Panc1 (cell line): ENCODE measurements at places on chromosomes 2 and 18.
A peak's percentile ranks its signal among the peaks of the same experiment; 100 is the strongest.

DNA sequence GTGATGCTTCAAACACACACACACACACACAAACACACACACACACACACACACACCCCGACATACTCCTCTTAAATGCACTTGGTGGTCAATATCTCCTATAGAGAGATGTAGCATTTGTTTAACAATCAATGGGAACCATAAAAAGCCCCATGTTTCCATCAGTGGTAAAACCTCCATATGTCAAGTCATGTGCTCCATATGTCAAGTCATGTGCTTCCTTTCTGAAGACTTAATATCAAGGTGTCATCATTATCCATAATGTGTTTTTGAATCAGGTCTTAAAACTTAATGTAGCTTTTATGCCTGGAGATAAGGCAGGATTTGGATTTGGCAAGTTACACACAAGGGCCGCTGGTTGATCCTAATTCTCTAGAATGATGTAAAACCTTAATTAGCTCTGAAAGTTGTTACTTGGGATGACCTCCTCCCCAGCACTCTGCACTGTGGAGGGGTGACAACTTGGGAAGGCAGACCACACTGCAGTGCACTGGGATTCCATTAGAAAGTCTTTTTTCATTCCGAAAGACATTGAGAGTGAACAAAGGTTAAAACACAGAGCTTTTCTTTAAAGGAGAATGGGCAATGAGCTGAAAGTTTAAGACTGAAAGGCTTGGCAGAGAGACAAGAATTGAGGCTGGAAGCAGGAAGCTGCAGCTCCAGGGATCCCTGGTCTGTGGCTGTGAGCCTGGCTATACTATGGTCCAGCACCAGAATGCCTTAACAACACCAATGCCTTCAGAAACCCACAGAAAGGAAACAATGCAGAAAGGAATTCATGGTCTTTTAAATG lies 26.4 kb downstream of the ALK start:
- DNase-seq, result no peak

- no peak for DNase-seq
Observed at GRCh38 chr2:20115902-20116301, 64.5 kb upstream of the LAPTM4A start.

DNA sequence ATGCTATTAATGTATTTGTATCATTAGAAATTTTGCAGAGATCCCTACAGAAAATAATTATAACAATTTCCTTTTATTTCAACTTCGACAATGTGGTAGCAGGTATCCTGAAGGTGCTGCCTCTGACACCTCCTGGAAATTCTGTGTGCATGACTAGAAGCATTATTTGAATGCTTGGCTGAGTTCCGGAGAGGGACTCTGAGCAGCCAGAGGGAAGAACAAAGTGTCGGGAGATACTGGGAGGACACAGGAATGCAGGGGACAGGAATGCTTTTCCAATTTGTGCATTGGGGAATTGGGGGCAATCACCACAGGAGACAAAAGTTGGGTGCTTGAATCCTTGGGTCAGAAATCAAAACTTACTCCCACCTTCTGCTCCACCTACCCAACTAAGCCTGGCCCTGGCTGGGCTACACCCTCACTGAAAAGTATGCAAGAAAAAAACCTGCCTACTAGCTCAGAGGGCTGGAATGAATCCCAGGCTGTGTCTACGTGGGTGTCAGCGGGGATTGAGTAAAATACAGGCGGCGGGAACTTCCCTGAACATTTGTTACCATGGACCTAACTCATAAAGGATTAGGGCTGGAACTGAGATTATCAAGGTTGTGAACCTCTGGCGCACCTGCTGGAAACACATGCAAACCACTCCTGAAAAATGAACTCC lies 299.3 kb downstream of the SOX11 start:
- DNase-seq, result no peak

GRCh38 chr18:78913830-78914231 lies 65.8 kb upstream of the SALL3 start:
- no peak for DNase-seq

DNA sequence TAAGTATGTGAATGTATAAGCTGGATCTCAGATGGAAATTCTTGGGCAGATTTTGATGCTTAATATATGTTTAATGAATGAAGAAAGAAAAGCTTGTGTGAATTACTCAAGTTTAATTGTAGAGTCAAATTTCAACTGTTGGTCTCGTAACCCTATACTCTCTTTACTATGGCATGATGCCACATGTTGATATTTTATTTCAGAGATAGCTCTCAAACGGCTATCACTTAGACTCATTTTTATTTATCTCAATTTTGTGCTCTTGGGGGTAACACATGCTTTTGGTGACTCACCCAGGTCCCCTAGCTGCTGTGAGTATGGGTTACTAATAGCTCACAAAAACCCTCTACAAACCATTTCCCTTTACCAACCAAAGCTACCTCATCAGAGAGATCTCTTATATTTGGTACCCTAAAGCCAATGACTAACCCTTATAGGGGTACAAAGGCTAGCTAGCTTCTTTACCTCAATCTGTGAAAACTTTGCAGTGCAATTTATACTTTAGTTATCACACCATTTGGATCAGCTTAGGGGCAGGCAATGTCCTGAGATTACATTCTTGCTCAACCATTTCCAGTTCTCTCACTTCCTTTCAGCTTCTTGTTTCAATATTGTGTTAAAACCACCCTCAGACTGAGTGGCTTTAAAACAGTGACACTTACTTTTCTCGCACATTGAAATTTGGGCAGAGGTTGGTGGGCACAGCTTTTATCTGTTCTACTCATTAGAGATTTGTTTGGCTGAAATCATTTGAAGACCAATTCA lies 240.3 kb downstream of the CDH7 start:
- DNase-seq, result no peak

DNA sequence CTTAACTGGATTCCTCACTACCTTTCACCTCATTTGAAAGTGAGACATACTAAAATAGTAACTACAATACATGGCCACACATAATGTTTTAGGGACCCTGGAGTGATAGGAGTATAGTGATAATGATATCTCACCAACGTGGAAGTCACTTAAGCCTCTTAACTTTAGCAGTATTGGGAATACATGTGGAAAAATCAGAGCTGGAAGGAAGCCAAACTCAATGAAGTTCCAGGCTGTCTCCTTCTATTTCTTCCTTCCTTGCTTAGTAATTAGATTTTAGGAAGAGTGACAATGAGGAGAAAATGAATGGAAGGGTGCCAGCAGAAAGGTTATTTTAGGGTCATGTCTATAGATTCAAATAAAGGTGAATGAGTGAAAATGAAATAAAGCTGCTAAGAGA lies 387.3 kb downstream of the PLCL1 start:
- DNase-seq, result no peak

DNA sequence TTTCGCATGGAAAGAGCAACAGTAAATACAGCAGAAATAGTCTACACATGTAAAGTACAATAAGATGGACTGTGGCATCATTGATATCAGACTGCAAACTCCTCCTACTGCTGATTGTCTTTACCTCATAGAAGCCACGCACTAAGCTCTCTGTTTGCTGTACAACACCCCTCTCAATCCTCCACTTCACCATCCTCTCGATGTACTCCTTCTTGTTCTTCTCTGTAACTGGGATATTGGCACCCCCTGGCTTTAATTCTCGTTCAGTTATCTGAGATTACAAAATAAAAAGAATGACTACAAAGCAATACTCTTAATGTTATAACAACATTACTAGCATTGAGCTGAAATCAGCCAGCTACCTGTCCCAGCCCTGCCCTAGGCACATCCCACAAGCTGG lies 49.3 kb upstream of the STK17B start:
- no peak for DNase-seq

GRCh38 chr2:133360190-133360589 lies 208.1 kb downstream of the NCKAP5 start:
- DNase-seq, result no peak

DNA sequence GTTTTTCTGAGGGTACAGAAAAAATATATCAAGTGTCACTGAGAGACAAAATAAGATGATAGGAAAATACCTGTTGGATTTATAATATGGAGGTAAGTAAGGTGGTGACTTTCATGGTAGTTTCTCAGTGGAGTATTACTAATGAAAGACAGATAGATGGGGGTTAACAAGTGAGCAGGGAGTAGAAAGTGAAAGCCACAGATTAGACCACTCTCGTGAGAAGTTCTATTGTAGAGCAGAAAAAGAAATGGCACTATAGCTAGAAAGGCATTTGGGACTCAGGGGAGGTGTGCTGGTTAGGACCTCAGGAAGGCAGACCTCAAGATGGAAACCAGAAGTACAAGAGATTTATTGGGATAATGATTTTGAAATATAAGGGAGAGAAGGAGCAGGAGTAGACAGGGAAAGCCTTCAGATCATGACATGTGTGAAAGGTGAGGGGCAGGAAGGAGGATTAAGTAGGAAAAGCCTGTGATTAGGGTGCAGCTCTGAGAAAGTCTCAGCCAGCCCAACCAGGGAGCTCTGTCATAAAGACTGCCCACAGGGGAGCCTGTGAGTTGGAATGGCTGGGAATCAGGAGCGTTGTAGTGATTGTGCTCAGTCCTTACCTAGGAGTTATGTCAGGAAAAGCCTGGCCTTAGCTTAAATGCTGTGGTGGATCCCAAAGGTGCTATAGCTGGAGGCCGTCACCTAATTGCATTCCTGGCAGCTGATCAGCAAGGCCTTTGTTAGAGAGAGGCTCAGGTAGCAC lies 198.1 kb downstream of the IKZF2 start:
- no peak for DNase-seq

- DNase-seq, result no peak
Observed at GRCh38 chr2:31522786-31523185, 58.0 kb downstream of the SRD5A2 start.

DNA sequence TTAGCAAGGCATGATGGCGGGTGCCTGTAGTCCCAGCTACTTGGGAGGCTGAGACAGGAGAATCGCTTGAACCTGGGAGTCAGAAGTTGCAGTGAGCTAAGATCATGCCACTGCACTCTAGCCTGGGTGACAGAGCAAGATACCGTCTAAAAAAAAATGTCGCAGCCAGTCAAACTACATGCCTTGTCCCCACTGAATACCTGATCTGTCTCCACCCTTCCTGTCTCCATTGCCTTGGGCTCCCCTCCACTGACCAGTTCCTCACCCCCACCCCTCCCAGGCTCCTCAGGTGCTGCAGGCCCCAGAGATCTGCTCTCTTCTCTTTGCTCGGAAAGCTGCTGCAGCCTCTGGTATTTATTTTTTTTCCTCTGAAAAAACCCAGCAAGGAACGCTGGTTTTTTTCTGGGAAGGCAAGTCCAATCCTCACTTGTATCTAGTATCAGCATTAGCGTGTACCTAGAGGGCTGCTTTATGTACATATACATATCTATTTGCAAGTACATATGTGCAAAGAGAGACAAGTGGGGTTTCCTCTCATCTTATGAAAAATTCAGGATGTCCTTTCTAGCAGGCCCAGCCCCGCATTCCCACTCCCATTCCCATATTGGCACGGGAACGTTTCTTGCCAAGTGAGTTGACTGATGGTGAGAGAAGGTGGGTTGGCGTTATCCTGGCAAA lies 4.4 kb downstream of the PSD4 start:
- no peak for DNase-seq

DNA sequence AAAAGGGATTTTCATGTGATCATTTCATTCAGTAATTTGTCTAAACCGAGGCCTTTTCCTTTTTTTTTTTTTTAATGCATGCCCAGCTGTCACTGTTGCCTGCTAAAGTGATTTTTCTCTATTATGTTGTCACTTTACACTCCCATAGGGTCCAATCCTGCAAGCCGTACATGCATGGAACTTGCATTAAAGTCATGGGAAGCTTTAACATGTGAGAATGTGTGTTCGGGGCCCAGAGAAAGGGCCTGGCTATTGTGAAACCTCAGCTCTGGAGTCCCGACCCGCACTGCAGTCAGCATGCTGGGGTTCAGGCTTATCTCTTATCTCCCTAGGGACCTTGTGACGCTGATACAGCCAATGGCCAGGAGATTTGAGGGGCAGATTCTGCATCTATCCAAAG lies 474.6 kb downstream of the SLC4A3 start:
- no peak for DNase-seq

DNA sequence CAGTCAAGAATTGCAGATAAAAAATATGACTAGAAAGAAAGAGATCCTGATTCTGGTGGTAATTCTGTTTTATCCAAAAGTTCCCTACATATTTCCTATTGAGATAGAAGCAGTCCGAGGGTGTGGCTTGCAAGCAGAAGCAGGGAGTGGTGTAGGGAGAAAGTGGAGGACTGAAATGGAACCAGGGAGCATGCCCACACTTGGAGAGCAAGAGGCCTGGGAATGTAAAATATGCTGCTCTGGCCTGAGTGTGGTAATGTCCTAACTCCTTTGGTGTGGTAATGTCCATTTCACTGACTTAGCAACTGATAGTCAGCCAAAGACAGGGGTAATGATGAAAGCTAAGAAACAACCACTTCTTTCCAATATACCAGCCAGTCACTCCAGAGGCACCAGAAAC lies 30.1 kb upstream of the FMNL2 start:
- no peak for DNase-seq

DNA sequence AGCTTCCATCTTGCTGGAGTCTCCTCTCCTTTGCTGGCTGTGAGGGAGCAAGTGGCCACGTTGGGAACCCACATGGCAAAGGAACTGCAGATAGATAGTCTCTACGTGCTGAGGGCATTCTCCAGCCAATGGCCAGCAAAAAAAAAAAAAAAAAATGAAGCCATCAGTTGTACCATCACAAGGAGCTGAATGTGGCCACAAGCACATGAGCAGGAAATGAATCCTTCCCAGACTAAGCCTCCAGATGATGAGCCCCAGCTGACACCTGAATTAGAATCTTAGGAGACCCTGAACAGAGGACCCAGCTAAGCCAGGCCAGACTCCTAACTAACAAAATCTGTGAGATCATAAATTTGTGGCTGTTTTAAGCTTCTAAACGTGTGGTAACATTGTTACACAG lies 57.9 kb downstream of the SPIRE1 start:
- DNase-seq, result no peak

- DNase-seq, result peak; percentile 50
Observed at GRCh38 chr2:55961318-55961911, 37.8 kb upstream of the EFEMP1 start.

DNA sequence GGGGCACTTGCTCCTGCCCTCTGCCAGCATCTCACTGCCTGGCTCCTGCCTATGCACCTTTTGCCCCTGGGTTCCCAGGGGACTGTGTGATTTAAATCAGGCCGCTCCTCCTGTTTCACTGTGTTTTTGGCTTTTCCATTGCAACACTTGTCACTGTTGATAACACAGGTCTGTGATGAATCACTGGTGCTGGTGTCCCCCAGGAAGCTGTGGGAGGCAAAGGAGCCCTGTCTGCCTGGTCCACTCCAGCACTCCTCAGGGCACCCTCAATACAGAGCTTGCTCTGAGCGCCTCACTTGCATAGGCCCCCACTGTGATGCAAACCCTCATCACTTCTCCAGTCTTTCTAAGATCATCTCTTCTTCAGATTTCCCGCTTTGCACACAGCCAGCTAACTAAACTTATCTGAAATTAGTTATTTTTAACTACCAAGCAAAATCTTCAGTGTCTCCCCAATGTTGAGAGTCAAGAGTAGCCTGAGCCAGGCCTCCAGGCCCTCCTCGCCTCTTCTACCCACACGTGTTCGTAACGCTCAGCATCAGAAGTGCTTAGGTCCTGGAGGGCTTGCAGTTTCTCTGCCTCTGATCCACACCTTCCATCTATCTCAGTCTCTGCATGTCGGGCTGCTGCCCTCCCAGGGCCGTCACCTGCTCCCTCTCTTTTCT lies 2.8 kb downstream of the TMEM18 start:
- DNase-seq, result no peak
